ENCODE measurements at places on chromosomes 7 and 10.

DNA sequence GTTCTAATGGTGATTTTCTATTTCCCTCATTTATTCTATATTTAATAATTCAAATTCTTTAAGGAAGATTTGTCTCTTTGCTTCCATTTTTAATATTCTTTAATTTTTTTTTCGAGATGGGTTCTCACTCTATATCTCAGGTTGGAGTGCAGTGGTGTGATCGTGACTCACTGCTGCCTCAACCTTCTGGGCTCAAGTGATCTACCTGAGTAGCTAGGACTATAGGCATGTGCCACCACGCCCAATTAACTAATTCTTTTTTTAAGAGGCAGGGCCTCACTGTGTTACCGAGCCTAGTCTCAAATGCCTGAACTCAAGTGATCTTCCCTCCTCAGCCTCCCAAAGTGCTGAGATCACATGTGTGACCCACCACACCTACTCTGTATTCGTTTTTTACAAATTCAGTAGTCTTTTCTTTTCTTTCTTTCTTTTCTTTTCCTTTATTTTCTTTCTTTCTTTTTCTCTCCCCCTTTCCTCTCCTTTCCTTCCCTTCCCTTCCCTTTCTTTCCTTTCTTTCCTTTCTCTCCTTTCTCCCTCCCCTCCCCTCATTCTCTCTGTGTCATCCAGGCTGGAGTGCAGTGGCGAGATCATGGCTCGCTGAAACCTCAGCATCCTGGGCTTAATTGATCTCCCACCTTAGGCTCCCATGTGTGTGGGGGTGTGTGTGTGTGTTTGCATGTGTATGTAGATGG is 323.1 kb downstream of the ADK start:
- DNase-seq: no peak

DNA sequence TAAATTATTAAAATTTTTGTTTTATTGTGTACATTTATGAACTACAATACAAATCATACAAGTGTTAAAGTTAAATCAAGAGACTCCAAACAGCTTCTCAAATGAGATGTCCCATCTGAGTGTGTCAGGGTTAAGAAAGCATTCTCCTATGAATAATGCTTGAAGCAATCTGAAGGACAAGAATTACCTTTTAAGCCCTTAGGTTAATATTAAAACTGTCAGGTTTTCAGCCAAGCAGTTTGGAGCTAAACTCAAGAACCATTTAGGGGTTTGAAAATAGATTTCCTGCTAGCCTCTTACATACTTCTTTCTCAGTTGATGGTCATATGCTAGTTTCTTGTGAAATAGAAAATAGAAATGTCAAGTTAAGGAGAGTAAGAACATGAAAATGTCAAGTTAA is 38.3 kb downstream of the LIPJ start:
- DNase-seq: no peak

DNA sequence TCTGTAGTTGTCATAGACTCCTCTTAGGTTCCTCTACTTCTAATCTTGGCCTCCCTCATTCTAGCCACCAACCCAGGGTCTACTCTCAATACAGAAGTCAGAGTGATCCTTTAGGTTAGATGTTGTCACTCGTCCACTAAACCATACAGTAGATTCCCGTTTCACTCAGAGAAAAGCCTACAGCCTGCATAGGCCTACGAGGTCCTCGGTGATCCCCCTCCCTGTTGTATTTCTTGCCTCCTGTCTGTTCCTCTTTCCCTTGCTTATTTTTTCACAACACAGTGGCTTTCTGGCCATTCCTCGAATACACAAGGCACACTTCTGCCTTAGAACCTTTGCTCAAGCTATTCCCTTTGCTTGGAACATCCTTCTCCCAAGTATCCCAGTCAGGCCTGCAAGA is 183.0 kb upstream of the PRSS1 start:
- DNase-seq: no peak

DNA sequence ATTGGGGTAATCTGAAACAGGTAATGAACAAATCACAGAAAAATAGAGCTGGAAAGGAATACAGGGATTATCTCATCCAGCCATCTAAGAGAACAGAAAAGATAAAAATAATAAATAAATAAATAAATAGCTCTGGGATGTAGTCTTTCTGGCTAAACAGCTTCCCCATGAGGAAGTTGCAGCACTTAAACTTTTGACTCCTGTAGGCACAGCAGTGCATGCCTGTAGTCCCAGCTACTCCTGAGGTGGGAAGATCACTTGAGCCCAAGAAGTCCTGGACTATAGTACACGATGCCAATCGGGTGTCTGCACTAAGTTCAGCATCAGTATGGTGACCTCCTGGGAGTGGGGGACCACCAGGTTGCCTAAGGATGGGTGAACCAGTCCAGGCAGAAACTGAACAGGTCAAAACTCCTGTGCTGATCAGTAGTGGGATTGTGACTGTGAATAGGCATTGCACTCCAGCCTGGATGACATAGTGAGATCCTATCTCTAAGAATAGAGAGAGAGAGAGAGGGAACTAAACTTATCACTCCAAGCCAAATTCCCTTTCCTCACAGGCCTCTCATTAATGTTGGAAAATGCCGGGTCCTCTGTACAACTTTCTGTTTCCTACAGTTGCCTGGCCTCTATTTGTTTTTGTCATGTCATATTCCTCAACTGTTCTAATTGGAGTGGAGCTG is 61.7 kb upstream of the CDK13 start:
- no peak for DNase-seq

DNA sequence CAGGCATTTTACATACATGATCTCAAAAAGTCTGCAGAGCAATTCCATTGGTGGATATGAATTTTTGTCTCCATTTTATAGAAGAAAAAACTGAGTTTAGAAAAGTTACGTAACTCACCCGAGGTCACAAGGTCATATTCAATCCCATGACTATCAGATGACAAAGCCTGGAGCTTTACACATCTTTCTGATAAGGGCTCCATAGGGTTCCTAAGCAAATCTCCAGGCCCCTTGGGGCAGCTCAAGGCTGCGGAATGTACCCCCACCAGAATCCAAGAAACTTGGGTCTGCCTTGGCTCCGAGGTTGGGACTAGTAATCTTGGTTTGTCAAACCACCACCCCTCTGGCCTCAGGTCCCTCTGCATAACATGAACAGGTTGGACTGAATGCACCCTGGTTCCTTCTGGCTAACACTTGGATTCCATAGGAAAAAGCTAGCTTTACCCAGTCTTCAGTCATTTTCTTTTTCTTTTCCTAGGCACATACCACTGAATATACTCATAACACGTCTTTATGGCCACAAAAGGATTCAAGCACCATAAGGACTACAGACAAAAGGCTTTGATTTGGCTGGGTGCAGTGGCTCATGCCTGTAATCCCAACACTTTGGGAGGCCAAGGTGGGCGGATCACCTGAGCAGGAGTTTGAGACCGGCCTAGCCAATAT is 55.5 kb downstream of the PIP4K2A start:
- no peak for DNase-seq

GRCh38 chr10:75956624-75957023 is 525.2 kb downstream of the LRMDA start:
- no peak for DNase-seq
